Hindlimb muscle (tissue), 1 donor: ENCODE measurements at places on chromosomes 7 and 10. TPM values are rescaled to one million over a fixed set of nuclear protein-coding genes. Genes with fewer than 3 reads are reported as not detected.
A peak's percentile ranks its signal among the peaks of the same experiment; 100 is the strongest.

DNAJC12 gene
- 7.1 TPM for polyA plus RNA-seq

DLX6 gene
- not detected for polyA plus RNA-seq

GRCh38 chr10:102601639-102602038 lies 42.6 kb upstream of the TRIM8 start:
- DNase-seq: no peak

SLC13A4 gene
- polyA plus RNA-seq: 3.8 TPM

DNA sequence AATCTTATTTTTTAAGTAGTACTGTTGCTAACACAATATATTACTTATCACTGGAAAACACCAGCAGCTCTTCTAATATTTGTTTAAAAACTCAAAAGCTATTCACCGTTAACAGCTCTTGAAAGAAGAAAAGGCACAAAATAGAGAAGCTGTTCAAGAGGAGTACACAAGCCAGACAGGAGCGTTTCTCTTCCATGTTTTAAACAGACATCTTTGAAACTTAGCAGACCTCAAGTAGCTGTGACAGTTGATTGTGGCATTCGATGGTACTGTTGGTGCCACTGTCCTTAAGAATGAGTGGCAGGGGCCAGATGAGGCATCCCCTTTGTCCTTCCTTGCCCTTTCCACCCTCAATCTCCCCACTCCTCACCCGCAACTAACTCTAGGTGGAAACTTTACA lies 81.6 kb upstream of the PRR15 start:
- DNase-seq: no peak

DNA sequence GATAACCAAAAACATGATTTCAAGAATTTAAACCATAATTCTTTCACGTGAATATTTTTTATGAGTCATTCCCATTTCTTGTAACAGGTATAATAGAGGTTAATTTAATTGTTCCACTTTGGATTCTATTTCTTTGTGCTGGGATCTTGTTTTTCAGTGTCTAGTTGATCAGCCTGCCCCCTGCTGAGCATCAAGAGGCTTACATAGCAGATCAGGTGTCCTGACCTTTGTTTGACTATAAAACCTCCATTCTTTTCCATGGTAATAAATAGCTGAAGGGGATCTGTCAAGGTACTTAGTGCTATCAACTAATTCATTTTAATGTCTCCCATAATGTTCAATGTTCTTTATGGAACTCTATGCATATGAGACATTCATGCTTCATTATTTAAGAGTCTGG lies 4.9 kb downstream of the COL17A1 start:
- DNase-seq: no peak

LRIT1 gene
- not detected for polyA plus RNA-seq

TBX20 gene
- not detected for polyA plus RNA-seq

DNA sequence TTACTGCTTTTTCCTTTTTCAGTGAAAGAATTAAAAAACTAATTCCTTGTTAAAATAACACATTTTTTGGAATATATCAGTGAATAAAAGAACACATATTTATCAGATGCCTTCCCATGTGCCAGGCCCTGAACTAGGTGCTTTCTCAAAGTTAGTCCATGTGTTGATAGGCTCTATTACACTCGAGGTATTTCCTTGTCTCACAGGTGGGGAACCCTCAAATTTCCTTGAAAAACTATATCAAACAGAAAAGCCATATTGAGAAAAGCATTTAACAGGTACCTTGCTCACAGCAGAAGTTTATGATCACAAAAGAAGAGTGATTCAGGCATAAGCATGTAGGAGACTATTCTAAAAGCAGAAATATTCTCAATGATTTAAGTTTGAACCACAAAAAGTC lies 75.6 kb upstream of the OGDHL start:
- DNase-seq: no peak

GRCh38 chr7:112640685-112641084 lies 149.5 kb downstream of the TMEM168 start:
- DNase-seq: no peak

- DNase-seq: no peak
These were observed 13.3 kb upstream of the FAM180A start for GRCh38 chr7:135761751-135762488.

CCDC71L gene
- polyA plus RNA-seq: 4.6 TPM

DNA sequence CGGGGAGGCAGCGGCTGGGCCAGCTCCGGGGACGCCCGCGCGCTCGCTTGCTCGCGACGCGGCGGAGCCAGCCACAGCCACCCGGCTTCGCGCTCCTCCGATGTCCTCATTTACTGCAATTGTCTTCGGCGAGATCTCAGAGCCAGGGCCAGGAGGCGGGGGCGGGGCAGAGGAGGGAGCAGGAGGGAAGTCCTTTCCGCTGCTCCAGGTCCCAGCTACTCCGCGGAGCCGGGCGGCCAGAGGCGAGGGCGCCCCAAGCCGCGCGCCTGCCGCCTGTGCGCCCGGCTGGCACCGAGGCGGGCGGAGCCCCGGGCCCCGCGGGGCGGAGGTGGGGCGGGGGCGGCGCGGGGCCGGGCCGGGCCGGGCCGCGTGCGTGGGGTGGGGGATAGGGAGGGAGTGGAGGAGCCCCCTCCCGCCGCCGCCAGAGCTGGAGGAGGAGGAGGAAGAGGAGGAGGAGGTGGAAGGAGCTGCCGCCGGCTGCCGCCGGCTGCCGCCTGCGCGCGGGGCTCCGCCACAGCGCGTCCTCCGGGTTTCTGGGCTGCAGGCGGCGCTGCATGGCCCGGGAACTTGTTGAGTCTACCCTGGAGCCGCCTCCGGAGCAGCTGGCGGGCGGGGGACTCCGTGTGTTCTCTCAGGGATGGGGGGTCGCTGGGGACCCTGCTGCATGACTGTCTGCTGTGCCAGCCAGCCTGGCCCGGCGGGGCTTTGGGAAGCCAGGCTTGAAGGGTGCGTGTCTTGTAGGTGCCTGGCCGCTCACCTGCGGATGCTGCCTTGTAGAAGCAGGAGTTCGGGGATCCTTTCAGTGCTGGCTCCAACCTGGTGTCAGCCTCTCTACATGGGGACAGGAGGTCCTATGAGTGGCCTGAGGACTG lies at the start of gene INSYN2A:
TSS of gene INSYN2A (minus strand) at position 310 of the 872 bp plus-strand sequence. CDS start 20,196 bp downstream, outside the sequence.
- DNase-seq: peak; percentile 58

DNA sequence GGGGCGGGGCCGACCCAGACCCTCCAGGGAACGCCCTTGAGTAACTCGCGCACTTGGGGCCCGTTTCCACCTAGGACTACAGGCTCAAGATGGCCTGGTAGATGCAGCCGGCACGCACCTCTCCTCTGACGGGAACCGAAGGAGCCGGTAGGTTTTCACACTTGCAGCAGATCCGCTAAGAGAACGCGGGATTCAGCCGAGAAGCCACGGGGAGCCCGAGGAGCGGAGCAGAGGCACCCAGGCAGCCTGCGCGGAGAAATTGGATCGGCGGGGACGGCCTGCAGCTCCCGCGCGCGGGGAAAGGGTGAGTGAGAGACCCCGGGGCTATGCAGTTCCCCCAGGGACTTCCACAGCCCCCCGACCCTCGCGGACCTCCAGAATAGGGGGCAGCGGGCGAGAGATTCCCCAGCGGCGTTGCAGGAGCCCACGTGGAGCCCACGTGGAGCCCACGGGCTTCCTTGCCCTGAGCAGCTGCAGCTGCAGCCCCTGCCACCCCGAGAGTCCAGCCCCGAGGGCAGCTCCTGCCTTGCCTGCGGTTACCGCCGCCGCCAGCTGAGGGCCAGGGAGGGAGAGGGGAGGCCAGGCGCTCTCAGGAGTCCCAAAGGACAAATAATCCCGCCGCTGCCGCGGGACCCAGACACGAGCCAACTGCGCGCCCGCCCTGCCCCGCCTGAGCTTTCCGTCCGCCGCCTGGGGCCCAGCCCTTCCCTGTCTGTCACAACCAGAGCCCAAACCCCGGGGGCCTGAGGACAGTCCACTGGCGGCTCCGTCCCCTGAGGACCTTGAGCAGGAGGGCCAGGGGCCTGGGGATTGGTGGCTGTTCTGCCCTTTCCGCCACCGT lies 13.1 kb downstream of the IFT22 start:
- DNase-seq: no peak

GRCh38 chr10:124685261-124685660 lies 58.9 kb downstream of the FAM53B start:
- DNase-seq: no peak

GRCh38 chr10:131762789-131763696 lies 137.8 kb upstream of the PPP2R2D start:
- no peak for DNase-seq

DNA sequence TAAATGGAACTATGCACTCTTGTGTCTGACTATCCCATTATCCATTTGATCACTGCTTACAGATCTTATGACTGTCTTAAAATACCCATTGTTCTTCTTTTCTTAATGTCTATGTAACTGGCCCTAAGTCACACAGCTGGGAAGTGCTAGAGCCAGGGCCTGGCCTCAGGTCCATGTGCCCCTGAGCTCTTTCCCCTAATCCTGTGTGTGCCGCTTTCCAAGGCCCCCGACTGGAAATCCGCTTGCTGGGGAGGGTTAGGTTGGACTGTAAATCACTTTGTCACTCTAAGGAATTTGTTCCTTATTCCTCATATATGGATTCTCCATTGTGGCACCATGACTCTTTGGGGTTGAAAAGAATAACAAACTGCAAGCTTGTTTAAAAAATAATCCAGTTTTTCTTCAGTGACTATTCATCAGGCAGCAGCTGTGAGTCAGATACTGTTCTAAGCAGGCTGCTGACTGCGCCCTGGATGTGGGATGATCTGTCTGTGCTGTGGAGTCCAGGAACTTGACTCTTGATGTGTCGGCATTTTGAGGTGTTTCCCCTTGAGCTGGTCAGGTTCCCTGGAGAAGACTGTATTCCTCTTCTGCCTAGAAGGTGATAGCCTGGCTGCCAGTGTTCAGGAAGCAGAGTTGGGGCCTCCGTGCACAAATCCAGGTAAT lies 236.3 kb downstream of the SDK1 start:
- no peak for DNase-seq

DNA sequence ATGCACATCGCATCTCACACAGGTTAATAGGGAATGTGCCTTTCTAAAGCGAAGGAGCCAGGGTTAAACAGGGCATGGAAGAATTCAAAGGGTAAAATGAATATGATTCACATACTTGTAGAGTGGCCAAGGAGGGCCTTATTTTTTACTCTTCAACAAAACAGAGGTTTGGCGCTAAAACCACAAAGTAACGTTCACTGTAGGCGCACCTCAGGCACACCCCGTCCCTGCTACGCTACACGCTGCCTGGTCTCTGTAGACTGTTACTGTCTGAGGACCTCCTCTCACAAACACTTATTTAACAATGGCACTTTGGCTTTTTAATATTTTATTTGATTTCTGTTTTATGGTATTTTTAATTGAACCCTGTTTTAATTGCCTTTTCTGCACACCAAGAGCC lies 462.1 kb upstream of the GALNT17 start:
- DNase-seq: no peak

GRM8 gene
- polyA plus RNA-seq: 1.1 TPM

PIP gene
- not detected for polyA plus RNA-seq

GRCh38 chr7:82740246-82740848 lies 296.8 kb upstream of the CACNA2D1 start:
- no peak for DNase-seq

TRPV5 gene
- polyA plus RNA-seq: 0.09 TPM

GRCh38 chr10:22601618-22602017 lies 112.8 kb downstream of the PIP4K2A start:
- no peak for DNase-seq

DAGLB gene
- polyA plus RNA-seq: 15.5 TPM

IDI2 gene
- polyA plus RNA-seq: not detected

GRCh38 chr7:131145770-131146169 lies 181.9 kb upstream of the MKLN1 start:
- no peak for DNase-seq

- peak; percentile 29 for DNase-seq
These were observed 972 bp upstream of the CXCL12 start for GRCh38 chr10:44385696-44386441.

- no peak for DNase-seq
These were observed 21.2 kb downstream of the EVX1 start for GRCh38 chr7:27263781-27264180.

GRCh38 chr10:62610649-62611229 lies 193.8 kb upstream of the ADO start:
- DNase-seq: peak; percentile 37

SPDYE3 gene
- 6.3 TPM for polyA plus RNA-seq

- no peak for DNase-seq
These were observed 45.4 kb downstream of the TMEM168 start for GRCh38 chr7:112744818-112745217.

GRCh38 chr10:1199897-1200721 lies 143.9 kb downstream of the WDR37 start:
- no peak for DNase-seq

ITPRID1 gene
- polyA plus RNA-seq: 0.61 TPM

ADO gene
- 13.3 TPM for polyA plus RNA-seq

- no peak for DNase-seq
These were observed 74.8 kb upstream of the FOXK1 start for GRCh38 chr7:4607311-4607729.

- DNase-seq: no peak
These were observed 798.7 kb downstream of the IPMK start for GRCh38 chr10:57468894-57469432.

PDK4 gene
- polyA plus RNA-seq: 19.2 TPM

PNLIP gene
- polyA plus RNA-seq: 0.39 TPM

DNA sequence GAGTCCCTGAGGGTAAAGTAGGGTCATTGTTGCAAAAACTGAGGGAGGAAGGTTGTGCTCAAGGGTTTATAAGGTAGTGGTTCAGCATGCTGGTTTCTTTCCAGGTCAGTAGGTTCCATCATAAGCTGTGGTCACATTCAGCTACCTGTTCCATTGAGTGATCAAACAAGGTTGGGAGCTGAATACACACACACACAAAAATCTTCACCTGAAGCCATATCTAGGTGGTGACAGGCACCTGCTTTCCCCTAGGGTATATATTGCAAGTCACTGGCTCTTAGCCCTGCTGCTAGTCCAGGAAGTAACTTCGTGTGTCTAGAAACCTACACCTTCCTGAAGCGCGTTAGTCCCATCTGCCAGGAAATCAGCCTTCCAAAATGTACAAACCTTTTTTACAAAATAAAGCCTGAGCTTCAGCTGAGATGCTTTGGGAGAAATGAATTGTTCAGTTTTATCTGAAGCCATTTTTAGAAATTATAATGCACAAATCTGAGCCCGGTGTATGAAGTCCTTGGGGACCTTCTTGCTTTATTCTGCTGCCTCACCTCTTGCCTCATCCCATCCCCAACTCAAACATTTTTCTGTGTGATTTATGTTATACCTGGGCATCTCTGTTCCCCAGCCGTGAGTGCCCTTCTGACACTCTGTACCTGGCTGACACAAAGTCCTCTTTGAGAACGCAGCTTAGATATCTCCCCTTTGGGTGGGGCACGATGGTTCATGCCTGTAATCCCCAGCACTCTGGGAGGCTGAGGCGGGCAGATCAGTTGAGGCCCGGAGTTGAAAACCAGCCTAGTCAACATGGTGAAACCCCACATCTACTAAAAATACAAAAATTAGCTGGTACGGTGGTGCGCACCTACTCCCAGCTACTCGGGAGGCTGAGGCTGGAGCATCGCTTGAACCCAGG lies 10.6 kb upstream of the LAMTOR4 start:
- no peak for DNase-seq

NME8 gene
- not detected for polyA plus RNA-seq

HMX3 gene
- not detected for polyA plus RNA-seq

GRCh38 chr7:39341083-39341482 lies 225.1 kb upstream of the YAE1 start:
- no peak for DNase-seq

DNA sequence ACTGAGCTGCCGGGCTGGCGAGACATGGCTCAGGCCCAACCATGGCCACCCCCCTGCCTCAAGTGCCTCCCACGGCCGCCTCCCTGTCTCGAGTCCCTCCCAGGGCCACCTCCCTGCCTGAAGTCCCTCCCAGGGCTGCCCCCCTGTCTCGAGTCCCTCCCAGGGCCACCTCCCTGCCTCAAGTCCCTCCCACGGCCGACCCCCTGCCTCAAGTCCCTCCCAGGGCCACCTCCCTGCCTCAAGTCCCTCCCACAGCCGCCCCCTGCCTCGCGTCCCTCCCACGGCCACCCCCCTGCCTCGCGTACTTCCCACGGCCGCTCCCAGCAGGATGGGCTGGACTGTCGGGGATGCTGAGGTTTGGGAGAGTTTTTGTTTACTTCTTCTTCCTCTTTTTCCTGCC lies 462.5 kb downstream of the PTPRN2 start:
- no peak for DNase-seq
